ENCODE measurements at places on chromosomes 11 and 22.

DNA sequence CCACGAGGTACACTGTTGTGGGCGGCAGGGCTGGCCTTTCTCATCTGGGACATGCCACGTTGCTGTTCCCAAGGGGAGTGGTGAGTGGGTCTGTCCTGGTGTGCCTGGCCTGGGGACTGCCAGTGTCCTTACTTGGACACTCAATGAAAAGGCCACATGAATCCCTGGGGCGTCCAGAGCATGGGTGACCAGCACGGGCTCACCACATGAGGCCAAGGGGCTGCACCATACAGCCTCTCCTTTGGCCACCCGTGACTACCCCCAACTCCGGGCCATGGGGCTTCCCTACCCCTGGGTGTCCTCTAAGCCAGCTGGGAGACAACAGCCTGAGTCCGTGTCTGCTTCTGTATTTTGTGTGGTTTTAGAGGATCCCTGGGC lies 20.2 kb upstream of the TXNRD2 start:
- DNase-seq: no peak

GRCh38 chr11:17280494-17281127 lies 4.1 kb downstream of the NUCB2 start:
- DNase-seq: no peak

- peak; percentile 87 for DNase-seq
Measured at GRCh38 chr22:41857155-41857859, 24.4 kb downstream of the SREBF2 start.

DNA sequence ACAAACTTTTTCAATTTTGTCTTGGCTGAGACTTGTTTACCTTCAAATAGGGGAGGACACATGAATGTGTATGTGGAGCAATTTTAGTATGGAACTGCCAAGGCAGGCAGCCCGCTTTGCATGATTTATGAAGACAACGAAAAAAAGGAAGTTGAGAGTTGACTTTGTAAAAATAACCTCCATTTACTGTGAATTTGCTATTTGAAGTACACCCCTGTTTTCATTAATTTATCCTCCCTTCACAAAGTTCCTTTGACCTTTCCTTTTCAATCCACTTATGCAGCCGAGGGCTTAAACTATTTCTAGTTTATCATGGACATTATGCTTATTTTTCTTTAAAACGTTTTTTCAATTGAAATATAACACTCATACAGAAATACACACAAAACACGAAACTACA lies 369.6 kb upstream of the CADM1 start:
- no peak for DNase-seq

- DNase-seq: no peak
Measured at GRCh38 chr22:20383538-20383937, 10.4 kb upstream of the ZNF74 start.

- peak; percentile 21 for DNase-seq
Measured at GRCh38 chr11:69909561-69910518, 90.6 kb upstream of the FGF3 start.

- DNase-seq: no peak
Measured at GRCh38 chr11:70541176-70541575, 142.8 kb downstream of the CTTN start.

DNA sequence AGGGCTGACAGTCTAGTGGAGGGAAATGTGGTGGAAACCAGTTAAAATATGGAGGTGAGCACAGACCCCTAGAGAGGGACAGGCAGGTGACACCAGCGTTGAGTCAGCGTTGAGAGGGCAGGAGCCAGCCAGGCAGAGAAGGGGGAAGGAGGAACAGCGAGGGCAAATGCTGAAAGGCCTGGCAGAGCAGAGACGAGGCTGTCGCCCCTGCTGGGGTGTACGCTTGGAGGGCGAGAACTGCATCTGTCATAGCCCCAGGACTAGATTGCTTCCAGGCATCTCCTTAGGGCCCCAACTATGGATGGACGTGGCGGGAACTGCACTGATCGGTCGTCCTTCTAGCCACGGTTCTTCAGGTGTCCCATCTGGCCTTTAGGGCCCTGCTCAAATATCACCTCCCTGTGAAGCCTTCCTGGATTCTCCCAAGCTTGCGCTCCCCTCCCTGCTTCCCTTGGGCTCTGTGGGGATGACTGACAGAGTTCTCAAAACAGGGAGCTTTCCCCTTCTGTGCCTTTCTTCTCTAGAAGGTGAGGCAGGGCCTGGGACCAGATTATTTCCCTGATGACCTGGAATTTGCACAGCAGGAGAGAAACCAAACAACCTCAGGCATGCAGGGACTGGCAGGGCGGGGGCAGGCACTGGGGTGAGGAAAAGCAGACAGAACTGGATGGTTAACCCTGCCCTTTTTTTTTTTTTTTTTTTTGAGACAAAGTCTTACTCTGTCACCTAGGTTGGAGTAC lies 11.1 kb downstream of the SYNGR1 start:
- DNase-seq: no peak

DNA sequence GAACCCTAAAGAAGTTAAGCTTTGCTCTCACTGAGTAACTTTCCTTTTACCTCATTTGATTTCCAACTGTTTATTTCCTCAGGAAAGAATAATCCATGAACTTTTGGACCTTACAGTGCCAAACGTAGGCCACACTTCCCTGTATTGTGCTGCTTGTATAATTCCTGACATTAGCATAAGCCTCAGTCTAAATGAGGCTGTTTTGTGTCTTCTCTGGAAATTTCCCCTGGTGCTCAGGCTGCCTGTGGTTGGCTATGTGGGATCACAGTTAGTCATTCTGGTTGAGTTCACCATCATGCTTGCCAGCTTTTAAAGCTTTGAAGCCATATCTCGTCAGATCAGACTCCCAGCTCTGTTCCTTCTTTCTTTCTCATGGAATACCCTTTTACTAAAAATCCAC lies 107.0 kb downstream of the FAM76B start:
- DNase-seq: peak; percentile 37

- peak; percentile 59 for DNase-seq
Measured at GRCh38 chr11:128720522-128720985, 26.7 kb downstream of the FLI1 start.

DNA sequence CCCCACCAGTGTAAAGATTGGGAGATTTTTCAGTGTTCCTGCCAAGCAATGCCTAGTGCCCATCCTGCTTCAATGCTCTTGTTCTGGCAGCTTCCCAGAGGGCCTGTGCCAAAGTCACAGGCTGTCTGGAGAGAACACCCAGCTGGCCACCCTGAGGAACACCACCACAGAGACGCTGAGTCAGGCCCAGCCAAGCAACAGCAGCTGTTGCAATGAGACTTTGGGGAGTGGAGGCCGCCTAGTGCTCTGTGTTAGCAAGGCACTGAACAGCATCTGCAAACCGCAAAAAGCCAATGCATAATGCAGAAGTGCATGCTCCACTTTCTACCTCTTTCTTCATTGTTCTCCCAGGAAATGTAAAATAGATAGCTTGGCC lies 168.1 kb downstream of the NXPE2 start:
- DNase-seq: no peak

DNA sequence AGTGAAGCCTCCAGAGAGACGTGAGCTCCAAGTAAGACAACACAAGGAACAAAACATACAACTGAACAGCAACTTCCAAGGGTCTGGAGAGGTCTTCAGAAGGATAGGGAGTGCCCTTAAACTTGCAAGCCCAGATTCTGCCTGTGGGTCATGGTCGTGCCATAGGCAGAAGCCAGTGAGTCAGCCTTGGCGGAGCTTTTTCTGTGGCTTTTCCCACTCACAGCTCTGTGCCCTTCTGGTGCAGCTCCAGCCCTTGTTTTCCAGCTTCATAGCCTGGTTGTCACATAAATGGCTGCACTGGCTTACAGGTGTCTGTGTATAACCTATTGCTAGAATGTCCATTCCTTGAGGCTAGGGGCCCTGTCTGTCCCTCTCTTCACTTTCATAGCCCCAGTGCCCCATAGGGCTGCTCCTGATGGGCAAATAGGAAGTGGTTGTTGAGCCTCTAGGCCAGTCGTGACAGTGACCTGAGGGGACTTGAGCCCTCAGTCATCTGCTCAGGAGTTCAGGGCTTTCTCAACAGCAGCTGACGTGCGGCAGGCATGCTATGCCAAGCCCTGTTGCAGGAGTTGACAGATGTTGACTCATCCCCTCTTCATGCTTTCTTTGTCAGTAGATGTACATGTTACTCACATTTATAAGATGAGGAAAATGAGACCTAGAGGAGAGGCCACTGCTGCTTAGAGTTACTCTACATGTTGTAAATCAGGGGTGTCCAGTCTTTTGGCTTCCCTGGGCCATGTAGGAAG lies 7.4 kb downstream of the MED15 start:
- no peak for DNase-seq

DNA sequence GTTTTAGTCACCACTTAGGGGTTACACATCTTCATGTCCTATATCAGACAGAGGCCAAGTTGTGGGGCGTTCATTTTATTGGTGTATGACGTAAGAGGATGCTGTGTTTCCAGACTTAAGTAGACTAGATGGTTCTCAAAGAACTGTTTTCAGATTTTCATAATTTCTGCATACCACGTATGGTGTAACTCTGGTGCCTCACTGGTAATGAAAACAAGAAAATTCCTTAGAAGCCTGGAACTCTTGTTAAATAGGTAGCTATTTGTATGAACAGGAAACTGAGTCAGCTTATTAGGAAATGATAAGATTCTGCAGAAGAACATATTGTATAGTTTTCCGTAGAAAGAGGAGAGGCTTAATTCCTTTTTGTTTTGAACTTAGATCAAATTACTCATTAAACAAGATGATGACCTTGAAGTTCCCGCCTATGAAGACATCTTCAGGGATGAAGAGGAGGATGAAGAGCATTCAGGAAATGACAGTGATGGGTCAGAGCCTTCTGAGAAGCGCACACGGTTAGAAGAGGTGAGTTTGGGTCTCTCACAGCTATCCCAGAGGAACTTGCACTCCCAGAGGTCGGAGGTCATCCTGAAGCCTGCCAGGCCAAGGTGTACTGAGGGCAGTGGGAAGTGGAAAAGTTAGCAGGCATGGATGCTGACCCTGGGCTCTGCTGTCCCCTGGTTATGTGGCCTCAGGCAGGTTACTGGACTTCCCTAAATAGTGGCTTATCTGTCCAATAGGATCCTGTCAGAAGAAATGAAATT lies 3.9 kb downstream of the CDC45 start:
- DNase-seq: no peak

All from stimulated activated CD4-positive, alpha-beta T cell treated with anti-CD3 and anti-CD28 coated beads, Interleukin-2, amount 100 ng/mL, for 24 hours (primary cell).